ENCODE measurements at places on chromosomes 16 and 17. TPM values are rescaled to one million over a fixed set of nuclear protein-coding genes. Genes with fewer than 3 reads are reported as not detected.

DNA sequence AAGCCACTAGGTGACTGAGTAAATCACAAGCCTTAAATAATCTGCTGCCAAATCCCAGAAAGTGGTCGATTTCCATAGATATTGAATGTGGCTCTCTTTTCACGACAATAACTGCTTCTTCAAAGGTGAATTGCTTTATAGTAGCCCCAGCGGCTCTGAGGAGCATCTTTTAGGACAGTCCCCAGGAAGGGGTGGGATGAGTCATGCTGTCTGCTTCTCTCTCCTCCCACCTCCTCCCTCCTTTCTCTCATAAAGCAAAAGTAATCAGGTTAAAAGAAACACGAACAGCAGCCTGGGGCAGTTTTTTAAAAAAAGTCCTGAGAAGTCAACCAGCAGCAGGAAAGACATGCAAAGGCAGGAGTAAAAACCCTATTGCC, 1.8 kb downstream of the KIAA0513 start:
- no peak for DNase-seq
- H3K36me3 ChIP-seq: no peaks in the 10 kb centered on the region
- peak overlapping the region; percentile 83 for H3K27ac ChIP-seq
- H3K4me3 ChIP-seq: peak overlapping the region; percentile 69

GRCh38 chr17:77385750-77386501, 245.2 kb downstream of the SEC14L1 start:
- H3K27me3 ChIP-seq: no peaks in the 10 kb centered on the region
- DNase-seq: no peak
- no peak overlapping the region for H3K4me3 ChIP-seq
- H3K27ac ChIP-seq: peak overlapping the region; percentile 56

DNA sequence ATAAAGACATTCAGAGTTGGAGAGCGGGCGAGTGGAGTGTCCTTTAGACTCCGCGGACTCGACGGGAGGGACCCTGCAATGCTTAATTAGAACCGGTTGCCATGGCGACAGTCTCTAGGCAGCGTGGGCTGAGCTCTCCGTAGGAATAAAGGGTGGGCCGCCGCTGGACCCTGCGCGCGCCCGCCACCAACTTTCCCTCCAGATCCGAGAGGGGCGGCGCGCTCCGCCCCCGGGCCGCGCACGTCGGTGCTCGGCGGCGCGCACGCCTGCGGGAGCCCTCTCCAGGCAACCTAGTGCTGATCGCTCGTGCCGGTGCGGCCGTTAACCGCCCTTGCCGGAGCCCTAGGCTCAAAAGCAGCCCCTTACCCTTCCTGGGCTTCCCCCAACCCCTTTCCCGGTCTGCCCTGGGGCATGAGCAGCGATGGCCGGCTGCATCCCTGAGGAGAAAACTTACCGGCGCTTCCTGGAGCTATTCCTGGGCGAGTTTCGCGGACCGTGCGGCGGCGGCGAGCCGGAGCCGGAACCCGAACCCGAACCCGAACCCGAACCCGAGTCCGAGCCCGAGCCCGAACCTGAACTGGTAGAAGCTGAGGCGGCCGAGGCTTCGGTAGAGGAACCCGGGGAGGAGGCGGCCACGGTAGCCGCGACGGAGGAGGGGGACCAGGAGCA, at the start of gene PPM1E:
Gene PPM1E, plus strand, starts transcription at position 278 of the 669 bp plus-strand sequence.
- peak within 1 kb of the TSS; percentile 50 for H3K4me3 ChIP-seq
- no peaks in the 10 kb centered on the region for H3K27me3 ChIP-seq
- H3K4me1 ChIP-seq: no peaks in the 10 kb centered on the region
- H3K27ac ChIP-seq: no peak within 1 kb of the TSS
- peak; percentile 56 for DNase-seq
- no peaks in the 10 kb centered on the region for H3K36me3 ChIP-seq

- H3K4me3 ChIP-seq: no peak overlapping the region
- no peaks in the 10 kb centered on the region for H3K4me1 ChIP-seq
- H3K27me3 ChIP-seq: no peaks in the 10 kb centered on the region
- peaks cover 19% of the 10 kb centered on the region for H3K36me3 ChIP-seq
- no peak overlapping the region for H3K27ac ChIP-seq
These were observed 38.1 kb upstream of the METRNL start for GRCh38 chr17:83041305-83041704.

- no peak overlapping the region for H3K4me3 ChIP-seq
- no peaks in the 10 kb centered on the region for H3K27me3 ChIP-seq
- H3K4me1 ChIP-seq: no peaks in the 10 kb centered on the region
- H3K36me3 ChIP-seq: no peaks in the 10 kb centered on the region
These were observed 211.2 kb downstream of the PARN start for GRCh38 chr16:14418795-14419225.

DNA sequence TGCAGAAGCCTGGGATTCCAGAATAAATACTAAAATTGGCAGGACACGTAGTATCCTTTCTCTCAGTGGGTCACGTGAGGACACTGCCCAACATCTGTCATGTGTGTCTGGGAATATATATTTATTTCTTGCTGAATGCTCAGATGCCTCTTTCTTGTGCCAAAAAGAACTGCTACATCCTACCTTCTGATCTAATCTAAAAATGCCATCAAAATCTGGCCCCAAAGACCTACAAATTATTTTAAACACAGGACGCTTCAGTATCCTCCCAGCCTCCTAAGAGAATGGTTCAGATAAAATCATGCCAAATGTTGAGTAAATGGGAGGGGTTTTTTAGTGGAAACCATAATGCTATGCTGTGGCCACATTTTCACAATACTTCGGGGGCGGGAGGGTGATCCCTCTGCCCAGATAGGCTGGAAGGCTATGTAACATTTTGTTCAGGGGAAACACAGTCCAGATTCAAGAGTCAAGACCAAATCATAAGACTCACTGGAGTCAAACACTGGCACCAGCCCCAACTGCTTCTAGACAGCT, 22.9 kb upstream of the CORO6 start:
- H3K27me3 ChIP-seq: no peaks in the 10 kb centered on the region
- no peak overlapping the region for H3K4me3 ChIP-seq
- H3K4me1 ChIP-seq: no peaks in the 10 kb centered on the region

The FOXN1 gene
- not detected for total RNA-seq

DNA sequence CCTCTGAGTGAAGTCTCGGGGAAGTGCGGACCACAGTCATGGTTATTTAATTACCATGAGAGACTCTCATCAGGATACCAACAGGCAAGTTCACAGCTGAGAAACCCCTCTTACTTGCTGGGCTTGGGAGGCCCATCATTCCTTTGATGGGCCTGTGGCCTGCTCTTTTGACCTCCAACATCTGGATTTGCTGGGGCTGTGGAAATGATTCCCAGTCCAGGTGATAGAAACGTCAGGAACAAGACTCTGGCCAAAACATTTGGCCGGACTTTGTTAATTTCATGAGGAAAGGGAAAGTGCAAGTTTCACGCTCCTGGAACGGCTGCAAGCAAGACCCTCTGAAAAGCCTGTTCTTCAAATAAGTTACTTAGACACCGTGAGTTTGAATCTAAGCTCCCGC, 42.5 kb downstream of the TMEM114 start:
- H3K36me3 ChIP-seq: no peaks in the 10 kb centered on the region
- H3K4me1 ChIP-seq: no peaks in the 10 kb centered on the region
- no peak overlapping the region for H3K4me3 ChIP-seq
- H3K27ac ChIP-seq: peak overlapping the region; percentile 83
- DNase-seq: no peak
- no peaks in the 10 kb centered on the region for H3K27me3 ChIP-seq

The SULT1A1 gene
- total RNA-seq: 959 TPM

- no peaks in the 10 kb centered on the region for H3K27me3 ChIP-seq
- no peaks in the 10 kb centered on the region for H3K4me1 ChIP-seq
- no peak overlapping the region for H3K27ac ChIP-seq
- H3K4me3 ChIP-seq: no peak overlapping the region
These were observed 92.9 kb downstream of the C16orf78 start for GRCh38 chr16:49466529-49466831.

DNA sequence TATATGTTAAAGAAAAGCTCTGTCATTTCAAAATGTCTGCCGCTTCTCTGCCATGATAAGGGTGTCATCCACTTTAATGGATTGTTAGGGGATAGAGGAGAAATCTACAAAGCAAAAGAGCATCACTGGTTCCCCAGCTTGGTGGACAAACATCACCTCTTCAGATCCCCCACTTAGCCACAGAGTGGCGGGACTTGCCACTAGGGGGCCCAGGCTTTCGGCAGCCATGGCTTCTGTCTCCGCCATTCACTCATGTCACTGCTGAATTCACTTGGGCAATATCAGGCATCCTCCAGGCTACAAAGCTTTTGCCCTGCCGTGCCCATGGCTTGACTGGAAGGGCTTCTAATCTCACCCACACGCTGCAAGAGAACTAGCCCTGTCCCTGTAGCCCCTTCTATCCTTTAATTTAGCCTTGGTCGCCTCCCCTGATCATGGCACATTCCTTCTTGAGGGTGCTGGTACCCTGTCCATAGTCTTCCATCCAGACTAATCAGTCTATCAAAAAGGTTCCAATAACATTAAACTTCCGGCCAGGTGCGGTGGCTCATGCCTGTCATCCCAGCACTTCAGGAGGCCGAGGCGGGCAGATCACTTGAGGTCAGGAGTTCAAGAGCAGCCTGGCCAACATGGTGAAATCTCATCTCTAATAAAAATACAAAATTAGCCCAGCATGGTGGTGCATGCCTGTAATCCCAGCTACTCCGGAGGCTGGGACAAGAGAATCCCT, 34.7 kb downstream of the SBK1 start:
- no peak overlapping the region for H3K4me3 ChIP-seq
- no peaks in the 10 kb centered on the region for H3K36me3 ChIP-seq
- H3K4me1 ChIP-seq: no peaks in the 10 kb centered on the region
- DNase-seq: peak; percentile 67

- no peak for DNase-seq
- peak overlapping the region; percentile 92 for H3K27ac ChIP-seq
- no peaks in the 10 kb centered on the region for H3K27me3 ChIP-seq
These were observed 480 bp downstream of the TXNL4B start for GRCh38 chr16:72092832-72093447.

DNA sequence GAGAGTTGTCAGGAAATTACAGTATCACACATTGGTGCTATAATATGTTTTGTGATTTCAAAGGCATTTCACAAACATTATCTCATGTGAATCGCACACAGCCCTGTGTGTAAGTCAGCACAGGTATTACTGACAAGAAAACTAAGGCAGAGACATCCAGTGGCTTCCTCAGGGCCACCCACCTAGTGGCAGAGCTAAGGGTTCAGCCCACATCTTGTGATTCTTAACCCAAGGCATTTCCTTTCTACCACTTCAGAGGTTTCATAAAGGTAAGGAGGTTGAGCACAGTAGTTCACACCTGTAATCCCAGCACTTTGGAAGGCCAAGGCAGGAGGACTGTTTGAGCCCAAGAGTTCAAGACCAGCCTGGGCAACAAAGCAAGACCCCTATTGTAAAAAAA, 58.2 kb downstream of the STX8 start:
- no peaks in the 10 kb centered on the region for H3K4me1 ChIP-seq
- H3K36me3 ChIP-seq: no peaks in the 10 kb centered on the region
- H3K4me3 ChIP-seq: no peak overlapping the region
- DNase-seq: no peak
- no peaks in the 10 kb centered on the region for H3K27me3 ChIP-seq

- H3K4me1 ChIP-seq: no peaks in the 10 kb centered on the region
- H3K36me3 ChIP-seq: no peaks in the 10 kb centered on the region
- H3K4me3 ChIP-seq: no peak overlapping the region
- no peak for DNase-seq
These were observed 9.8 kb downstream of the FSCN2 start for GRCh38 chr17:81537856-81538555.

DNA sequence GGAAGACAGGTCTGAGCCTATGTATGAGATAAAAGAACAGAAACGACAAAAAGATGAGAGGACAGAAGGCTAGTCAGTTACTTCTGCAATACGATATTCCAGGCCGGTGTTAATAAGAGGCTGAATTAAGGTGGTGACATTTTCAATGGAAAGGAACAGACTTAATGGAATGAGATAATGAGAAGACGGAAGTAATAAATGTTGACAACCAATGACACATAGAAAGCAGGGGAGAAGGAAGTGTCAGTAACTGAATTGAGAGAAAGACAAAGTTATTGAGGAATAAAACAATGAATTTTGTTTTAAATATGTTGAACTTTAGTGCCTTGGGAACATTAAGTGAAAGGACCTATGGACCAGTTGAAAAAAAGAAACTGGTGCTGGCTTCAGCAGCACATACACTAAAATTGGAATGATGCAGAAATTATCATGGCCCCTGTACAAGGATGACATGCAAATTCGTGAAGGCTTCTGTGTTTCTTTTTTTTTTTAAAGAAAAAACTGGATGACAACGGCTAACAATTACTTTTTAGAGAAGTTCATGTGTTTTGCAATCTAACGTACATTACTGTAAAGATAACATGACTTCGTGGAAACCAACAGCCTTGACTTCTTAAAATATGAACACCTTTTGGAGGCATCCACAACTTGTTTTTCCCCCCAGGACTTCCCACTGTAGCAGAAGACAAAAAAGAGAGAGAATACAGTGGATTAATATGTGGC, 18.5 kb upstream of the CPD start:
- DNase-seq: no peak
- no peaks in the 10 kb centered on the region for H3K4me1 ChIP-seq
- no peak overlapping the region for H3K4me3 ChIP-seq
- H3K27me3 ChIP-seq: no peaks in the 10 kb centered on the region
- no peak overlapping the region for H3K27ac ChIP-seq
- no peaks in the 10 kb centered on the region for H3K36me3 ChIP-seq

DNA sequence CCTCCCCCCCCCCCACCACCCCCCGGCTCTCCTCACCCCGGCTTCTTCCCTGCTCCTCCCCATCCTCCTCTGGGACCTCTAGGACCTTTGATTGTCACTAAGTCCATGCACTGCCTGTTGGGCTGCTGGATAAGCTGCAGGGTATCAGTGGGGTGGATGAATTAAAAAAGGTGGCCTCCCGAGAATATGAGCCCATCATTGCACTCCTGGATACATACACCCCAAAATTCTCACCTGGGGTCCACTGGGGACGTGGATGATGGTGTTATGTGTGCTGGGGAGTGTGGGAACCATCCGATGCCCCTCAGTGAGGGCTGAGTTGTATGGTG, 88.8 kb downstream of the IRF8 start:
- no peak overlapping the region for H3K4me3 ChIP-seq
- no peaks in the 10 kb centered on the region for H3K36me3 ChIP-seq
- peaks cover 11% of the 10 kb centered on the region for H3K4me1 ChIP-seq
- H3K27me3 ChIP-seq: no peaks in the 10 kb centered on the region
- H3K27ac ChIP-seq: peak overlapping the region; percentile 82

The MYCBPAP gene
- 0.53 TPM for total RNA-seq

DNA sequence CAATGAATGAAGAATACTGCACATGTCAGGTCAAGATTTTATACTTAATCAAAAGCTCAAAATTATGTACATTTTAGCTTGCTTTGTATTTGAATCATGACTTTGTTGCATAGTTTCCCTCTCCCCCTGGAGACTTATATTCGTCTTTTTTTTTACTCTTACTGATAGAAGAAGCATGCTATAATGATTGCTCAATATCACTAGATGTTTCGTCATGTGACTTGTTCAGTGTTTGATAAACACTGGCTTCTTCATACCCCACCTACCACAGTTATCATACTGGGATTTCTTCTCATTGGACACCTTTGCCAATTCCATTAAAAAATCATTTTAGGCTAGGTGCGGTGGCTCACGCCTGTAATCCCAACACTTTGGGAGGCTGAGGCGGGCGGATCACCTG, 148.7 kb downstream of the FTO start:
- H3K27ac ChIP-seq: no peak overlapping the region
- no peaks in the 10 kb centered on the region for H3K27me3 ChIP-seq
- no peaks in the 10 kb centered on the region for H3K4me1 ChIP-seq
- no peak for DNase-seq
